ENCODE measurements at places on chromosomes 16 and 17.

DNA sequence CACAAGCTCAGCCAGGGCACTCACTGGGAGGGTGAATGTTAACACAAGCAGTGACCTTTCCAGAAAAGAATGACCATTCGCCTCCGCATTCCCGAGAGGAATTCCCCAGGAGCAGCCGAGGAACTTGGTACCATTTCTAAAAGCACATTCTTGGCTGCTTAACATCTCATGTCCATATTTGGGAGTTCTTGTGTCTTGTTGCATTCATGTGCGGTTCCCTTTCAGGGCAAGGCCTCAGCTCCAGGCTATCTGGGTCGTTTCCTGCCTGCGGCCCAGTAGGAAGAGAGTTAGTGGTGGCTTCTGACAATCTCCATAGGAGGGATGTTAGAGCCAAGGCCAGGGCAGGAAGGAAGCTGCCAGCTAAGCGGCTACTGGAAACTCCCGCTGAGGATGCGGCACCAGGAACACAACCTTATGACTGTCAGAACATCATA is 27.8 kb upstream of the MEAK7 start:
- DNase-seq = peak; percentile 86

- DNase-seq = peak; percentile 39
These were observed 228.6 kb upstream of the SDK2 start for GRCh38 chr17:73872816-73873215.

DNA sequence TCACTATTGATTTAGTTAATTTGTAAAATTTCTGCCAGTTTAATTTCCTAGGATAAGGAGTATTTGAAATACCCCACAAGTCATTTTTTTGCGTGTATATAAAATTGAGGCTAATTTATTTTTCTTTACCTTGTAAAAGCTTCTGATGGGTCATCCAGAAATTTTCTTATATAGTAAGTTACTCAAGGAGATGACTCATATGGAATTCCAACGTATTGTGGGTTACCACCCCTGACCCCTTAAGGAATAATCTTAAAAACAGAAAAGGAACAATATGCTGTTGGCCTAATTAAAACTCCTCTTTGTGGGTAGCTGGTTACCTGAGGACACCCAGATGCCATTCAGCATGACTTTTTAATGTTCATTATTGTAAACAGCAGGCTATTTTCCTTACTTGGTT is 13.6 kb downstream of the HEATR6 start:
- no peak for DNase-seq

- no peak for DNase-seq
These were observed 444 bp downstream of the HELZ start for GRCh38 chr17:67244431-67245072.

DNA sequence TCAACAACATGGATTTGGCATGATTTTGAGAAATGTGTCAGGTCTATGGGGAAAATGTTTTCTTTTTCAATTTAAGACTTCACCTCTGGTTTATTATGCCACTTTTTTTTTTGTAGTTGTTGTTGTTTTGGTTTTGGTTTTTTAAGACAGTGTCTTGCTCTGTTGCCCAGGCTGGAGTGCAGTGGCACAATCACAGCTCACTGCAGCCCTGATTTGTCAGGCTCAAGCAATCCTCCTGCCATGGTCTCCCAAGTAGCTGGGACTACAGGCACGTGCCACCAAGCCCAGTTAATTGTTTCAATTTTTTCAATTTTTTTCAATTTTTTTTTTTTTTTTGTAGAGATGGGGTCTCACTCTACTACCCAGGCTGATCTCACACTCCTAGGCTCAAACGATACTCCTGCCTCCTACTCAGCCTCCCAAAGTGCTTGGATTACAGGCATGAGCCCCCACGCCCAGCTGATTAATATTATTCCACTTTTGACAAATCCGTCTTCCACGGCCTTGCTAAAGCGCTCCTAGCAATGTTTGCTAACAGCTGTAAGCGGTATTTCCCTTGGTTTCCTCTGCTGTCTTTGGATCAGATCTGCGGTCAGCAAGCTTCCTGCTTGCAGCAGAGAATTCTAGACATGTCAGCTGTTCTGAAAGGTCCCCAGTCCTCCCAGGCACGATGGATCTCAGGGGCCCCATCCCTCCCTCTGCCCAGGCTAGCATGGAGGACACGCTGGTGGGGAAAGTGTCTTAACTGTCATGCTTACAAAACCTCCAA is 7.0 kb upstream of the MILR1 start:
- DNase-seq = no peak

- no peak for DNase-seq
These were observed 91.4 kb upstream of the TBX2 start for GRCh38 chr17:61307905-61308886.

DNA sequence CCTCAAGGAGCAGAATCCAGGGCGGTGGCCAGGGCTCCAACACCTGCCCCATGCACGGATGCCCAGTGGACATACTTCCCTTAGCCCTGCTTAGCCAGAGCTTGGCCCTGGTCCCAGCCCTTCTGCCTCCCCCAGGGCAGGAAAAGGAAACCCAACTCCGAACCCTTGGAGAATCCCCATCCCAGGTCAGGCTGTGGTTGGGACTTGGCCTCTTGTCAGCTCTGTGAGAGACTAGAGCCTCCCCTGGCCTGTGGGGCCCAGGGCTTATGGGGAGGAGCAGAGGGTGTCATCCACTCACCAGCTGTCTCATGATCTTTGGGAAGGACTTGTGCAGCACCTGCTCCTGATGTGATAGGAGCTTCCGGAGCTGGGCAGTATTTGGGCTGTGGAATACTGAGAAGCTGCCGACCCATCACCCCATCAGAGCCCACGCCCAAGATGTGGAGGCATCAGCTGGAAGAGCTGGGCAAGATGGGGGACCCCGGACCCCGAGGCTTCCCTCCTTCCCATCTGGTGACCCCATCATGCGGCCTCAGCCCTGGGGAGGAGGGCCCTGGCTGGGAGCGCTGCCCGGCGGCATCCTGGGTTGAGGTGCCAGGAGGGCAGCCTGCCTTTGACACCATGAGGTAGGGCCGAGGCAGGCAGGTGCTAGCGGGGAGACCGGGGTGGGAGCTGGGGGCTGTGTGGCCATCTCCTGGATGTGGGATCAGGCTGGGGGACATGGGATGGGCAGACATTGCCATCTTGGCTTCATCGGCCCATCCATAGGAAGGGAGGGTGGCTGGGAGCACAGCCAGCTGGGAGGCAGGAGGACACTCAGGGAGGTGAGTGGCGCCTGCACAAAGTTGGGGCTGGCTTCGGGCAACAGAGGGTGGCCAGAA is 45.1 kb downstream of the TNFRSF13B start:
- DNase-seq = no peak

Data from NT2/D1 (cell line).